ENCODE measurements at places on chromosomes 12 and 14.

GRCh38 chr12:11500861-11501230, 105.5 kb upstream of the PRB2 start:
- DNase-seq: no peak

- no peak for DNase-seq
Measured at GRCh38 chr14:61462566-61463193, 141.3 kb downstream of the PRKCH start.

GRCh38 chr12:49170924-49171323, 18.0 kb downstream of the TUBA1A start:
- DNase-seq: no peak

- DNase-seq: no peak
Measured at GRCh38 chr12:24197532-24197931, 248.1 kb upstream of the SOX5 start.

DNA sequence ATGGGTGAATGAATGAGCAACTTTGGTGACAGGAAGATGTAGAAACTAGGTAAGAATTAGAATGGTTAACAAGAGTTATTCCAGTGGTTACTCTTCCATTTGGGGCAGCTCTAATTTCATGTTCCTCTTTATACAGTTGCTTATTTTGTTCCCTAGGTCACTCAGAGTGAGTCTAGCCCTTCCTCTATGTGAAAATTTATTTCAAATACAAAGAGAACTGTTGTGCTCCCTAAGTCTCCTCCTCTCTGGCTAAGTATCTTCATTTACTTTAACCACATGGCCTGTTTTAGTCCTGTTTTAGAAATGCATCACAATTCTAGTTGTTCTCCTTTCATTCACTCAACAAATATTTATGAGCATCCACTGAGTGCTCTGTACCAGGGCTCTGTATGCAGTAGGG, 51.1 kb upstream of the HIF1A start:
- DNase-seq: no peak

DNA sequence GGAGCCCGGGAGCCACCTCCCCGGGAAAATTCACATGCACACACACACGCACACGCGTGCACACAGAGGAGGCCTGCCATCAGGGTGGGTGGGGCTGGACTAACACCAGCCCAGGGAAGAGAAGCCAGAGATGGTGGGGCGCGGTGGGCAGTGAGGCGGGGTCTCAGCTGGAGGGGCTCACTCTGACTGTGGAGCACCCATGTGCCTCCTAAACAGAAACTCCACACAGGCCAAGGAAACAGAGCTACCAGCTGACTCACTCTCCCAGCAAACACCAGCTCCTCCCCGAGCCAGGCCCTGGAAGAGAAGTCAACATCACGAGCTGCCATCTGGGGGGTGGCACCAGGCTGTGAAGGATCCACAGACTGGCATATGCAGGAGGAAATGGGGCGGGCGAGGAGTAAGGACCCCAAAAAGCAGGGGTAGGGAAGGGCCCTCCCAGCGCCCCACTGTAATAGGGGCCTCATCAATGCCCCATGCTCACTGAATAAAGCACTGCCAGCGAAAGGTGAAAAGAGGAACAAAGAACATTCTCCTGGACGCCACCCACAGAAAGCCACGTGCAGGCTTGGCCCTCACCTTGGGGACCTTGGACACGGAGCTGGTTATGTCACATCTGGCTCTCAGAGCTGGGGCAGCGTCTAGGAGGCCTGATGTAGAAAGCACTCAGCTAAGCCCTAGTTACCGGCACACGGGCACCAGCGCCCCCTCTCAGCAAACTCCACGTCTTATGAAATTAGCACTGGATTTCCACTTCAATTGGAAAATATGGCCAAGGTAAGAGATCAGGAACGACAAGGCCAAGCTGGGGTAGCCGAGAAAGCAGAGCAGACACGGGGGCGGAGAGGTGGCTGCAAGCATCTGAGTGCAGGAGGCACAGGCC, 8.4 kb upstream of the INF2 start:
- DNase-seq: no peak

DNA sequence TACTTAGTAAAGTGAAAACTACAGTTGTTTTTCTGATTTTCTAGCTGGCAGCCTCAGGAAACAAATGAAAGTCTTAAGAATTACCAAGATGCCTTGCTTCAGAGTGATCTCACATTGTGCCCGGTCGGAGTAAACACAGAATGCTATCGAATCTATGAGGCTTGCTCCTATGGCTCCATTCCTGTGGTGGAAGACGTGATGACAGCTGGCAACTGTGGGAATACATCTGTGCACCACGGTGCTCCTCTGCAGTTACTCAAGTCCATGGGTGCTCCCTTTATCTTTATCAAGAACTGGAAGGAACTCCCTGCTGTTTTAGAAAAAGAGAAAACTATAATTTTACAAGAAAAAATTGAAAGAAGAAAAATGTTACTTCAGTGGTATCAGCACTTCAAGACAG, 28.9 kb downstream of the RXYLT1 start:
- DNase-seq: no peak

DNA sequence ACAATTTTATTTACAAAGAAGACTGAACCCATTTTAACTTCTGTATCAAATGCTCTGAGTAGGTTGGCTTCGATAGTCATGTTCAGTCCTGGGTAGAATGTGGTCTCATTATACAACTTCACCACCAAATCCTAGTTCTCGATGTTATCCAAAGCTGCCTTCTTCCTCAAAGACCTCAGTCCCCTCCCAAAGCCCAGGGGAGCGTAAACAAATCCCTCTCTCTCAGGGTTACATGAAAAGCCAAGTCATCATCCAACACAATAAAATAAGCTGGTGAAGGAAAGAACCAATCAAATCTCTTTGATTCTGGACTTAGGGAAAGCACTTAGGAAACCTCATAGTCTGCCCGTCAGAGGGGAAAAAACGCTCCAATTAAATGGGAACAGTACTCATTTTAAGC, 9.1 kb downstream of the PTCSC3 start:
- DNase-seq: no peak

DNA sequence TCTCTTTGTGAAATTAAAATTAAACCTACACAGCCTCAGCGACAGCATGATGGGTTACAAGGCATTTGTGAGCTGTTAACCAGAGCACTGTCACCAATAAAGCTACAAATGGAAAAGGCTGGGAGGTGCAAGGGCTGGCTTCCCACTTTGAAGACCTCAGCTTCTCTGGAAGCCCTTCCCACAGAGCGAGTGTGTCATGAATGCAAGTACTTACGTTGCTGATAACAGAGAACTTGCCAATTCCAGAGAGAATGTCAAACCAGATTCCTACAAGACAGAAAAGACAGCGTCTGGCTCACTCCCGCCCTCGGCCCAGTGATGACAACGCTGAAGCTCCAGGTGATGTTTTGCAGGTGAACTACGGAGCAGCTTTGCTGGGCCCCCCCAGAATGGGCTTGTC, 145.8 kb downstream of the NTF3 start:
- no peak for DNase-seq

- no peak for DNase-seq
Measured at GRCh38 chr12:28144532-28144931, 45.7 kb upstream of the CCDC91 start.

DNA sequence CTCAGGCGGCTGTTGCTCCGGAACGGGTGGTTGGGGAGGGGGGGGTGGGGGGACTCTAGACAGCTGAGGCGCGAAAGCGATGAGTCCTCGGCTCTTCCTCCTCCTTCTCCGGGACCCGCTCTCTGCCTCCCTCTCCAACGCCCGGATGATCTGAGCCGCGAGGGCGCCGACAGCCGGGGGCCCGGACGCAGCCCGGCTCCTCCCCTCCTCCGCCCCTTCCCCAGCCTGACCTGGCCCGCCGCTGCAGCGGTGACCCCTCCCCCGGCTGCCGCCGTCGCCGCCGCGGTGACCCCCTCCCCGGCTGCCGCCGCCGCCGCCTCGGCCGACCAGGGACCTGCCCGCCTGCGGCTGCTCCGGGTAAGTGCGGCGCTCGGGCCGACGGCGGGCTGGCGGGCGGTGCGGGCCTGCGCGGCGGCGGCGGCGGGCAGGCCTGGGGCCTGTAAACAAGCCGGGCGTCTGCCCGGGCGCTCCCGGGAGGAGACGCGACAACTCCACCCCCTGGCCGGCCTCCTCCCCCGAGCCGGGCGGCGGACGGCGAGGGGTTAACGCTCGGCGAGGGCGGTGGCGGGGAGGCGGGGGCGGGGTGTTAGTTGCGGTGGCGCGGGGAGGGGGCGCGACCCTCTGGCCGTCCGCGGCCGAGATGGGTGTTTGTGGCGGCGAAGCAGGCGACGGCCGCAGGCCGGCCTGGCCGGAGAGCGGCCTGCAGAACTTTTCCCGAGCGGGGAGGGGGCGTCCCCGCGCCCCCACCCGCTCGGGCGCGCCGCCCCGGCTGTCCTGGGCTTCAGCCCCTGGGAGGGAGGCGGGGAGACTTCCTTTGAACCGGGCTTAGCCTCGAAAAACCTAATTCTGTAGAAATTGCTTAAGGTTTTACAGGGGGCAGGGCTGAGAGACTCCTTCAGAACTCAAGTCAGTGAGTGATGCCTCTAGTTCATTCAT, 568 bp downstream of the PPM1A start:
- DNase-seq: peak; percentile 59

DNA sequence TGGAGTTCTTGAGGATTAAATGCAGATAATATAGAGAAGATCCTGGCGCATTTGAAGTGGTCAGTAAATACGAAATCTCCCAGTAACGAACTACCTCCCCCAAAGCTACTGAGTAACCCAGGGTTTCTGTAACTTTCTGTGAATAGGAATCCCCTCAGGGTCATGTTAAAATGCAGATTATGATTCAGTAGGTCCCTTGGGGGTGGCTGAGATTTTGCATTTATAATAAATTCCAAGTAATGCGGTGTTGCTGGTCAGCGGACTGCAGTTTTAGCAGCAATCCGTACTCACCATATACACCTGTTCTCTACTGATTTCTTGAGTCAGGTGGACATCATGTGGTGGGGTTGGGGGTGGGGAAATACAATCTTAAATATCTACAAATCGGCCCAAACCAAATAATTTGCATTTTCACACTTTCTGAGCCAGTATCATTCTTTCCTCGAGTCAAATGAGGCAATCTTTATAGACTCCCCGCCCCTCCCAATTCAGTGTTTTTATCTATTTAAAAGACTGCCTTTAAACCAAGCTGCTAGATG, 868 bp downstream of the SPATA7 start:
- no peak for DNase-seq

DNA sequence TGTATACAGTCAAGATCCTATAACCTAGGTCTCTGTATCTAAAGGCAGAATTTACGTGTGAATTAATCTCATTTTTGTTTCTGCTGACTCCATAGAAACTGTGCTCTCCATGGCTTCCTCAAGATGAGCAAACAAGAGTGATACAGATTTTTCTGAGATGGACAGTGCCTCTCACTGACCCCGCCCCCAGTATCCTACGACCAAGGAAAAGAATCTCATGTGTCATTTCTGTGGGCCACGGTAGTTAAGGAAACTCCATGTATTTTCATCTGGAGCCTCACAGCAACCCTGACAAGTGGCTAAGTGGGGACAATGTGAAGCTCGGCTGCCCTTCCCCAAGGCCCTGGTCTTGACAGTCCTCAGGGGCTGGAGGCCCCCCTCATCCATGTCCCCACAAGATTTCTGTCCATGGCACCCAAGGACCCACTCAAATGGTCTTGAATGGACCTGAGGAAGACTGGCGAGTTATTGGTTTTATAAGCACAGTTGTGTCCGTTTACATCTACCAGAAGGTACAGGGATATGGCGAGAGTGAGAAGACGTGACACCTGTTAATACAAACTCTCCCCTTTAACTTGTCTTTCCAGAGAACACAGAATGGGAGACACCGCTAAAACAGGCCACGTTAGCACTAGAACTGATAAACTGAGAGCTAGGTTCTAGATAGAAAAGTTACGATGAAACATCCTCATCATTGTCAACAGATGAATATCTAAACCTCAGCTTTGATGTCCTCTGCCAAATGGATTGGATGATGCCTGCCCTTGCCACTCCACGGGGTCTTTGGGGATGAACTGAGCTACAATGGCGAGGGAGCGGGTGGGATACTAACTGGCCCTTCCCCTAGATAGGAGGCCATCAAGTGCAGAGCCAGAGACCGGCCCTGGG, 108.4 kb upstream of the EGLN3 start:
- no peak for DNase-seq

GRCh38 chr12:113291586-113291985, 43.3 kb downstream of the SLC8B1 start:
- no peak for DNase-seq

DNA sequence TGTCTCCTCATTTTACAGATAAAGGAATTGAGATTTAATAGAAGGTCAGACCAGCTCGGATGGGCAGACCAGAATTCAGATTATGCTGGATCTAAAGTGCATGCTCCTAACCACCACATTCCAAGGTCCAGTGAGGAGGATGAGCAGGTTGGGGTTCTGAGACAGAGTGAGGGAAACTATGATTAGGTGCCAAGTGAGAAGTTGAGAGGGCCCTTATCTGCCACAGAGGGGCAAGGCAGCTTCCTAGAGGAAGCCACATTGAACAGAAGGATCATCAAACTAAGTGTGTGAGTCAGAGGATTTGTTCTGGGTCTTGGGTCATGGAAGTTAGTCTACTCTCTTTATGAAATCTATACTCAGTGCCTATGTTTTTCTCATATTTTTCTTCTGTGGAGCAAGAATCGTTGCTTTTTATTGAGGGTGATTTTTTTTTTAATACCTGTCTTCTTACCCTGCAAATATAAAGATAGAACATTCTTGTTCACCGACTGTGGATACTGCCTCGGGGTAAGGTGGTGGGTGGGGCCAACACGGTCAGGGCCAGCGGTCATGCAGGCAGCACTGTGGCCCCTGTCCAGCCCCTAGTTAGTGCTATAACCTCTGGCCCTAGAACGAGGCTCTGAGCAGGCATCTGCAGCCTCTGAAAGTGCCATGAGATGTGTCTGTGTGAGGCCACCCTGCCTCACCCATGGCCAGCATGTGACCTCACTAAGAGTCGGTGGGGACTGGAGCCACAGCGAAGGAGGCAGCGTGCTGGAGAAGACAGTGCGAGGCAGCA, 55.6 kb upstream of the PTHLH start:
- DNase-seq: no peak

DNA sequence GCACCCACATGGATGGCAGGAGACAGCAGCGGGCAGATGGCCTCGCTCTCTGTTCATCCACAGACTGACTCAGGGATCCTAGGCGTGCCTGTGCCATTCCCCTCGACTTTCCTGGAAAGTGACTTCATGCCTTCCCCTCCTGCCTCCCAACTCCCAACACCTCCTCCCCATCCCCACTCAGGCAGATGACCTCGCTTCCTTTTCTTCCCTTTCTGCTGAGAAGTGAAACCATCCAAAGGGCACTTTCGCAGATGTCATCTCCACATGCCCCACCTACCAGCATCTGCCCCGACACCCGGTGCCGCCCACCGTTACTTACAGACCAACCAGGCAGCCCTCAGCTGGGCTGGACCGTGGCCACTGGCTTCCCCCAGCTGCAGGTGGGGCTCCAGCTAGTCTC, 29.6 kb downstream of the BEGAIN start:
- DNase-seq: no peak

- DNase-seq: no peak
Measured at GRCh38 chr14:64942531-64943111, at the start of gene GPX2. TSS of gene GPX2 (minus strand) at chr14:64942745. CDS start at chr14:64942726, 19 bp downstream.

- DNase-seq: no peak
Measured at GRCh38 chr14:63773504-63773903, 45.6 kb upstream of the SGPP1 start.

All from stimulated activated CD4-positive, alpha-beta T cell treated with anti-CD3 and anti-CD28 coated beads, Interleukin-15, amount 100 ng/mL, for 48 hours (primary cell).